ENCODE measurements at places on chromosomes 5 and 9. TPM values are rescaled to one million over a fixed set of nuclear protein-coding genes. Genes with fewer than 3 reads are reported as not detected.

The OSMR gene
- polyA plus RNA-seq, result 5.1 TPM

The CCDC192 gene
- 0.44 TPM for polyA plus RNA-seq

The QRFP gene
- polyA plus RNA-seq, result 0.49 TPM

The ABL1 gene
- polyA plus RNA-seq, result 81.7 TPM

The MAMDC2 gene
- polyA plus RNA-seq, result 8.2 TPM

The MCC gene
- polyA plus RNA-seq, result 12.1 TPM

GRCh38 chr5:171757853-171758535 is 27.6 kb upstream of the SMIM23 start:
- DNase-seq, result no peak

DNA sequence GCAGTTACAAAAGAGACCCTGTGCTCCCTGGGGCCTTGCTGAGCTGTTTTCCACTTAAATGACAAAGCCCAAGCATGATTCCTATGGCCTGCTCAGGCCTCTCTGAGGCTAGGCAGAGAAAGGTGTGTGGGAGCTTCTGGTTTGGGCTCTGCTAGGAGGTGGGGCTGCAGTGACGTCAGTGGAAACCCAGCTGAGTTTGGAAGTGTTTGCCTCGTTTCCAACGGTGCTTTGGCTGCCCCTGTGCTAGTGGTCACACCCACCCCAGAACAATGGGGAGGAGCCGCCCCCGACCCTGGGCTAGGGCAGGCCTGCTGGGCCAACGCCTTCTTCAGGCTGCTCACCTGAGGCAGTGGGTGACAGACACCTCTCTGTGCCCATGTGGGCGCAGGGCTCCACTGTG is 10.4 kb downstream of the ANGPTL2 start:
- DNase-seq, result peak; percentile 90

- peak; percentile 75 for DNase-seq
Measured at GRCh38 chr5:1316588-1317340, 21.9 kb upstream of the TERT start.

GRCh38 chr9:26243726-26244125 is 565.5 kb upstream of the TUSC1 start:
- no peak for DNase-seq

DNA sequence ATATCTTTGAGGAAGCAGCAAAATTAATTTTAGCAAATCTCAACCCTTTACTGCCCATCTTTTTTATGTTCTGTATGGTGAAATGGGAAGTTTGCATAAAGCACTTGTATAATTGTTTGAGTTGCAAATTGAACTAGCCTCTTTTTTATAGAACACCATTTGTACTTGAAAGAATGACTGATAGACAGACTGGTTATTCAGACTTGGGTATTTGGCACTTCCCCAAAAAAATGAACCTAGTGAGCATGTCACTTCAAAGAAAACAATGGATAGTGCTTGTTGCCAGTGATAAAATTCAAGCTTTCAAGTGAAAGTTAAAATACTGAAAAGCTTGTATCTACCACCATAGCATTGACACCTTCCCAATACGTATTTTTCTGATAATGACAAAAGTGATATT is 115.8 kb downstream of the ERCC6L2 start:
- DNase-seq, result no peak

GRCh38 chr5:39515881-39516280 is 91.1 kb upstream of the DAB2 start:
- DNase-seq, result no peak

DNA sequence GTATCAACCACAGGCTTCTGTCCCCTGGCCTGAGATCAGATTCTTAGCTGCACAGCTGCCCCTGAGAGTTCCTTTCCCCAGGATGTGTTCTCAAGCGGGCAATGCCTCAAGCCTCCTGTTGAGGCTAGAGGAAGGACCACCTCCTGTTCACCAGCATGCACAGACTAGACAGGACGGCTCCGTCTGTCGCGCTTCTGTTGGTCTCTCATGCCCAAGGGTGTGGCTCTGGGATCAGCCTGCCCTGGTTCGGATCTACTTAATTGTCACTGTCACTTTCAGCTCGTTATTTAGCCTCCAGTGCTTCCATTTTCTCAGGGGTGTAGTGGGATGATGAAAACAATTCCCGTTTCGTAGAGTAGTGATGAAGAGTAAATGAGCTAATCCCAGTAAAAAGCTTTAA is 103.1 kb downstream of the KCNIP1 start:
- no peak for DNase-seq

DNA sequence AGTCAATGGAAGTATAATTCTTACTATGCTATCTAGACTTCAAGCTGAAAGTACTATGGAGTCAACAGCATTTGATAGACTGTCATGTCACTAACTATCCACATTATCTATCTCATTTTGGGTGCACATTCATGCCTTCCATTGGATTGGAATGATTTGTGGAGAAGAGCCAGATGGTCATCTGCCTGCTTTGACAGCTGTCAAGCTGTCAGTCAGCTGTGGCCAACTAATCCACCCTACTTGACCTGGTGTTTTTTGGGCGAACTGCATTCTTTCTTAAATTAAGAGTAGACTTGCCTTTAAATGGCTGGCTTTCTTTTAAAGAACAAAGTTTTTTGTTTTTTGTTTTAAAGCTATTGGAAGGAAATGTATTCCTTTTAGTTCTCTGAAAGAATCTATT is 151.5 kb downstream of the DCP2 start:
- no peak for DNase-seq

DNA sequence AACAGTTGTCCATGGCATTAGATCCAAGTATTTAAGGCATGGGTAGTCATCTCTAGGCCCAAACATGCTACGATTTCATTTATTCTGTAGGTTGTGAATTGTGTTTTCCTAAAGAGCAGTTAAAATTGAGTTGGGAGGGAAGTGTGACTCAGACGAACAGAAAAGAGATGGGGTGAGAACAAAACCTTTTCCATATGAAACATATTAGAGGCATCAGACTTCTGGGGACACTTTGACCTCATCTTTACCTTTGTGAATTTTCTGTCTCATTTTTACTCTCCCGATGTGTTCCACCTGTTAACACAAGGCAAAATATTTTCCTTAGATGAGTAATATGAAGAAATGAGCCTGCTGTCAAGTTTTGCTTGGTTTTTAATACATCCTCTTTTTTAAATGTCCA is 181.3 kb downstream of the ESM1 start:
- peak; percentile 69 for DNase-seq

GRCh38 chr5:38422622-38423021 is 133.8 kb downstream of the LIFR start:
- no peak for DNase-seq

DNA sequence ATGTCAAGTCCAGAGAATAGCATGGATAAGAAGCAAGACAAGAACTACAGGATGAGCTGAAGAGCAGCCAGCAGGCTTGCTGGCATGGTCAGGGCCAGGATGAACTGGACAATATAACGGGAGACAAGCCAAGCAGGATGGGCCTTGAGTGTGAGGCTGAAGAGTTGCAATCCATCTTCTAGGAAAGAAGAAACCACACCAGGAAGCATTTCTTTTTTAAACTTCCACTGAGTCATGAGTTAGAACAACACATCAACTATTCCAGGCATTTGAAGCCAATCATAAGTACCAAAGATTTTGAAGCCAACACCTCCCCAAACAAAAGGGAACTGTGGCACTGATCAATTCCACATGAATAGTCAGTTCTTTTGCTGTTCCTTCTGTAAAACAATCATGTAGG is 27.3 kb downstream of the SLC31A2 start:
- DNase-seq, result no peak

DNA sequence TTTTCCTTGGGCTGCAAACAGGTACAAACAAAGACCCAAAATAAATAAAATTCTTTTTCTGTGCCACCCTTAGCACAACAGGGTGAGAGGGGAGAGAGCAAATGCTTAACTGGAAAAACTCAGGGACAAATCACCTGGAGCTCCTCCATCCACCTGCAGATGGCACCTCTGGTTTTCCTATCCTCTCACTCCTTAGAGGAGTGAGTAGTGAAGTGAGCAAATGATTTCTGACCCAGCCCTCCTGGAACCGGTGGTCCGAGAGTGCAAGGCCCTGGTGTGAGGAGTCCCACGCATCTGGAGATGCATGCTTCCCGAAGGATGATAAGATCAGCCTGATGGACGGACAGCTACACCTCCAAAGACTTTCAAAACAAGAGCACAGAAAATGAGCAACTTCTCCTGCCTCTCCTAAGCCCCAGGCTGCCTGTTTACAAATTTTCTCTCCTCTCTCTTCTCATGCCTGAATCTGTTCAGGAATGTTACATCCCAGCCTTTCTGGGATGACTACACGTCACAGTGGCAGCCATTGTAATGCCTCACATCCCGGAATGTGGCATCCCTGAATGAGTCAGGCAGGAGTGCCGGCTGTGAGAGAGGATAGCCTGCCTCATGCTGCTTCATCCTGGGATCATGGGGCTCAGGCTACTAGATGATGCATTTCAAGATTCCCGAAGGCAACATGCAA is 86.4 kb downstream of the ADRB2 start:
- no peak for DNase-seq

- peak; percentile 18 for DNase-seq
Measured at GRCh38 chr5:39891376-39891775, 466.6 kb upstream of the DAB2 start.

GRCh38 chr5:133814152-133814551 is 154.3 kb downstream of the C5orf15 start:
- no peak for DNase-seq

DNA sequence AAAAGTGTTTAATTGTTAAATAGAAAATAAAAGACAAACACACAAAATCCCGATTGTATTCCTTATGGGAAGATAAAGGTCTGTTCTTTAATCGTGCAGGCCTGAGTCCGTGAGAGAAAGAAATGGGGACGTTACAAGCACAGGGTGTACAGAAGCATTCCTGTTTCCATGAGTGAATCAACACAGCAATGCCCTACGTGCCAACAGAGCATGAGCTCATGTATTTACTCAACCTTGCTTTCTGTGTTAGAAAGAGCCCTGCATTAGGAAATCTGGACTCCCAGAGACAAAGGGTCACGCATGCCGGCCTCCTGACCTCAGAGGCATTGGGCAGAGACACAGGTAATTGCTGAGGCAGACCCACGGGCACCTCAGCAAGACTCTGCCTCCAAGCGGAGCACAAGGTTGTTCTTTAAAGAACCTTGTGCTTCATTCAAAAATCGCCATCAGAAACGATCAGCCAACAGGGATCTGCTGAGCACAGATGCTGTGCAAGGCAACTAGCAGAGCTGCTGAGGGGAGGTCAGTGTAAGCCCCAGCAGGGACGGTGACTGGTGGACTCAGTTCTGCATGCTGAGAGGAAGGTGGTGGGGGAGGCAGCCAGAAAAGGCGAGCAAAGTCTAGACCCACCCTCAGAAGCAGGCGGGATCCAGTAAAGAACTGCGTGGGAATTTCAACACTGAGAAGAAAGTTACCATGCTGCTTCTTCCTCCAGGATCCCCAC is 101.0 kb downstream of the TLE1 start:
- peak; percentile 57 for DNase-seq

Data from muscle of leg (tissue), 16 donors.